ENCODE measurements at places on chromosomes 3 and 15.

DNA sequence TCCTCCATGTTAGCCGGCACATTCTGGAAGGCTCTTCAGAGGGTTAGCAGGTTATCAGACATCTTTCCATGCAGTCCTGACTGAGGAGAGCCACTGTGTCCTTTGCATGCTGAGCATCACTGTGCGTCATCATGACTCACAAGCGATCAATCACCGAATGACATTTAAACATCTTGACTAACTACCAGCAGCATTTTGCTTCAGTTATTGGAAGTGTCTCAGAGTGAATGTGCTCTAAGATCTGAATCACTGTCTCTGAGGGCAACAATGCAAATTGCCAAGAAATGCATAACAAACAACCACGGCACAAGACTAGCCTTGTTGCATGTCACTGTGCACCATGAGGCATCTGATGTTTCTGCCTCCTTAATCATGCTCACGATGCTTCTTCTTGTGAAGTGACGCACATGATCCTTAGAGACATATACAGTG is 18.3 kb upstream of the ATP8B4 start:
- DNase-seq: peak; percentile 27

- DNase-seq: no peak
These were observed 15.9 kb downstream of the CXCR6 start for GRCh38 chr3:45959201-45959600.

- no peak for DNase-seq
These were observed 44.4 kb upstream of the VGLL3 start for GRCh38 chr3:87035339-87035738.

GRCh38 chr3:122947738-122948137 is 79.8 kb downstream of the SEMA5B start:
- no peak for DNase-seq

GRCh38 chr3:174417573-174417972 is 441.6 kb upstream of the NAALADL2 start:
- DNase-seq: no peak

GRCh38 chr3:42963269-42963668 is 15.8 kb upstream of the GASK1A start:
- no peak for DNase-seq

DNA sequence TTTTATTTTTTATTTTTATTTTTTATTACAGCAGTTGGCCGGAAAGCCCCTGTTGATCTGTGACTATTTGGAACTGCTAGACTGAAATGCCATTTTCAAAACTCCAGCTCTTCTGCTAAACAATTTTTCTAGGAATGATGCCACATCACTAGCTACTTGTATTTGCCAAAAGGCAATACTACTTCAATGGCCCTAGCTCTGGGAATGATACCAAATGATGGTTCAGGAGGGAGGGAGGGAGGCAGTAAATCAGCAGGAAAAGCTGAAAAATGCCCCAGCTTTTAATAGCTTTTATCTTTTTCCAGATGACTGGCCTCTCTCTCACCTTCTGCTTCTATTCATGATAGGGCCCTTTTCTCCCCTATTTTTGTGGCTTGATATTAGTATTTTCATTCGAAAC is 2.6 kb upstream of the CHL1 start:
- DNase-seq: no peak

GRCh38 chr15:95267481-95267880 is 1036.1 kb downstream of the MCTP2 start:
- DNase-seq: no peak

DNA sequence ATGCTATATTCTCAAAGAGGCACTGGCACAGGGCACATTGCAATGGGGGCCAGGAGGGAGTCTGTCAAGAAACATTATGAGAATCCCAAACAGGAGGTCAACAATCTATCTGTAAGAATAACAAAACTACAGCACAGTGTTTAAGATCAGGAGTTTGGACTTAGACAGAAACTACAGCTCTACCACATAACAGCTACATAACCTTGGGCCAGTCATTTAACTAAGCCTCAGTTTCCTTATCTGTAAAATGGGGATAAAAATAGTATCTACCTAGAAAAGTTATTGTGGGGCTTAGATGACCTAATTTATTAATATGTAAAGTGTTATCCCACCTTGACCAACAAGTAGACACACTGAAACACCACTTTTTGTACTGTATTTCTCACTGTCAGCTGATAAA is 9.9 kb downstream of the B4GALT4 start:
- no peak for DNase-seq

GRCh38 chr3:196177967-196178366 is 33.2 kb downstream of the ZDHHC19 start:
- DNase-seq: no peak

- no peak for DNase-seq
These were observed 80.0 kb downstream of the CSNK1G1 start for GRCh38 chr15:64275934-64276333.

- no peak for DNase-seq
These were observed 413.5 kb upstream of the C2CD4B start for GRCh38 chr15:62578546-62578945.

DNA sequence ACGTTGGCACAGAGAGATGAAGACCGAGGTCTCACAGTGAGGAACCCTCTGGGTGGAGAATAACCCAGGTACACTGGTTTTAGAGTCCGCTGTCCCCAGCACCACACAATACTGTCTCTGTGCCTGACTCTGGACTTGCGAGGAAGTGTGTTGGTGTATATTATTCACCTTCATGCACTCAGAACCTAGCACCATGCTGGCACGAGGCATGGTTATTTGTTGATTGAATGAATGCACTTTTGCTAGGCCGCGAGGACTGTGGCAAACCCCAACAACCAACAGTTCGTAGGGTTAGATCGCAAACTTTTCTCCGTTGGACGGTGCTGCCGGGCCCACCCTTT is 484 bp upstream of the C3orf52 start:
- no peak for DNase-seq

DNA sequence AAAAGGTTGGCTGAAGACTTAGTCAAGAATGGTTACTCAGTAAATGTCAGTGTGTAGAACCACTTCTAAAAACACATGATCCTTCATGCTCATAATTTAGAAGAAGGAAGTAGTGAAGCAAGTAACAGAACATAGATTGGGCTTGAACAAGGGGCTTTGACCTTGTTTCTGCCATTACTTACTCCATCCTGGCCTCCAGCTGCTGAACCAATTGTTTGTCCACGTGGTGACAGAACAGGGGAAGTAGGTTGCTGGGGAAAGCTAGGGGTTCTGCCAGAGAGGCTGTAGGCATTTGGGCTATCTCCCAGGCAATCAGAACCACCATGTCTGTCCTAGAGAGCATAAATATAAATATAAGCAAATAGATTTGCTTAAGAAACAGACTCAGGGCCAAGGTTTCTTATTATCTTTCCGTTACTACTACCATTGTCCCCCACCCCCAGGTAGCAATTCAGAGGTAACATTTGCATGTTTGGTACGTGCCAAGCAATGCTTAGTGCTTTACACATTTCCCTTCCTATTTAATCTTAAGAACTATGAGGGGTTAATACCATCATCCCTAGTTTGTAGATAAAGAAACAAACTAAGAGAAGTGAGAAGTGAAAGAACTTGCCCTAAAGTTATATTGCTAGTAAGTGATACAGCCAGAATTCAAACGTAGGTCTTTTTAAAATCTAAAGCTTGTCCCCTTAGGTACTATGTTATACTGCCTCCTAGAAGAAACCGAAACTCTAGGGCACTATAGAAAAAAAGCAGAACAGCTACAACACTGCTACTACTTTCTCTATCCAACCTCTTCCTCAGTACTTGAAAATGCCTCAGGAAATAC is 3.0 kb upstream of the SPG11 start:
- no peak for DNase-seq

DNA sequence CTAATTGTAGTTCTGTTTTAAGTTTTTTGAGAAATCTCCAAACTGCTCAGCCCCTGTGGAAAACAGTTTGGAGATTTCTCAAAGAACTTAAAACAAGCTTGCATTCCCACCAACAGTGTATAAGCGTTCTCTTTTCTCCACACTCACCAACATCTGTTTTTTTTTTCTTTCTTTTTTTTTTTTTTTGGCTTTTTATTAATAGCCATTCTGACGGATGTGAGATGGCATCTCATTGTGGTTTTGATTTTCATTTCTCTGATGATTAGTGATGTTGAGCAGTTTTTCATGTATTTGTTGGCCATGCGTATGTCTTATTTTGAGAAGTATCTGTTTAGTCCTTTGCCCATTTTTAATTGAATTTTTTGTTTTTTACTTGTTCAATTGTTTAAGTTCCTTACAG is 73.1 kb upstream of the COL8A1 start:
- DNase-seq: no peak

GRCh38 chr3:99658274-99658673 is 19.9 kb downstream of the COL8A1 start:
- DNase-seq: no peak

DNA sequence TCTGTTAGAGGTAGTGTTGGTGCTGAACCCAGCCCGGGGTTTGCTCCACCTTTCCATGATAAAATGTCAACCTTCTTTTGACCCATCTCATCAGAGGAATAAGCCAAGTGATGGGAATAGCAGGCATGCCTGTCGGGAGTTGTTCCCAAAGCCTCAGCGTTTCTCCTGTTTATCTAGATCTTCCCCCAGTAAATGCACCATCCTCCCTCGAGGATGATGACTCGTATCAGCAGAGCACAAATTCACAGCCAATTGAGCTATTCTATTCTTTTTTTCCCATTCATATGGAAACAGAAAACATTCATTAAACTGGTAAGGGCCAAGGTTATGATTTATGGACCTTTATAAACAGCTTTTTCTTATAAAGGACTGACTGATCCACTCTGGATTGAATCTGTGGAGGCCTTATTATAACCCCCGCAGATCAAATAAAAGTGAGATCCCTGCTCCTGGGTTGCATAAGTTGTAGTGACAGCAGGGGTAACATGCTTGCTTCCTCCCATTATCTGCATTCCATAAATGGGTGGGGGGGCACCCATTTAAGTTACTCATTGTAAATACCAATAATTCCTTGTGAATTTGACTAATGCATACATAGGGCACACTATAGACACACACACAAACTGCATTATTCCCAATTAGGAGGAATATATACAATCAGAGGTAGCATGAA is 207.3 kb downstream of the PLCL2 start:
- DNase-seq: no peak

GRCh38 chr15:92882697-92883162 is 17.4 kb upstream of the CHD2 start:
- DNase-seq: no peak

DNA sequence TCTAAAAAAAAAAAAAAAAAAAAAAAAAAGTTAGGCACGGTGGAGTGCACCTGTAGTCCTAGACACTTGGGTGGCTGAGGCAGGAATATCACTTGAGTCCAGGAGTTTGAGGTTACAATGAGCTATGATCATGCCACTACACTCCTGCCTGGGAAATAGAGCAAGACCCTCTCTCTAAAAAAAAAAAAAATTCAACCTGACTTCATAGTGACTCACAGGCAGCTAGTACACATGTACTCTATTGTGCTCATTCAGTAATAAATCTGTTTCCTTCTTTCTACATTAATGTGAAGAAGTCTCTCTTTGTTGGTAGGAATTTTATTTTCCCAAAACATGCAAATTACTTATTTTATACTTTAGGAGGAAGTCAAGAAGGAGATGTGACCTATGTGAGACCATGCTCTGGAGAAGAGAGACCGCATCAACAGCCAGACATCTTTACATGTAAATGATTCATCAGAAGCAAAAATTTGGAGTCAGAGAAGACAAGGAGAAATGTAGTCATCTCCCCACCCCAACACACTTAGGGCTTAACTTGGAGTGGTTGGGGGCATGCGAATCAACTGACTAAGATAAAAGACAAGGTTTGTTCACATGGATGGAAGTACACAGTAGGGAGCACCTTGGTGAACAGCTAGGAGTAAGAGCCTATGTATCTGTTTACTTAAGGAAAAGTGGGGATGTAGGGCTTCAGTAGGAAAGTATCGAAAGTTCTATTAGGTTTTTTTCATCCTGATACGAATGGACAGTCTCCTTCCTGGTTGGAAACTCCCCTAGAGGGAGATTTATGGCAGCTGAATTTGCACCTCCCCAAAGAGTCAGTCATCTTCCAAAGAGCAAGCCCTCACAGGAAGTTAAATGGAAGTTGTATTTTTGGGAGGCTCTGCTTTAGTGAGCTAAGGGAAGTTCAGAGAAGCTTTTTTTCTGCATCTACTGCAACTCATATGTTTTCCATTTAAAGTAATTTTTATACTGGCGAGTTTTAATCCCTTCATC is 23.0 kb upstream of the NMD3 start:
- DNase-seq: no peak

DNA sequence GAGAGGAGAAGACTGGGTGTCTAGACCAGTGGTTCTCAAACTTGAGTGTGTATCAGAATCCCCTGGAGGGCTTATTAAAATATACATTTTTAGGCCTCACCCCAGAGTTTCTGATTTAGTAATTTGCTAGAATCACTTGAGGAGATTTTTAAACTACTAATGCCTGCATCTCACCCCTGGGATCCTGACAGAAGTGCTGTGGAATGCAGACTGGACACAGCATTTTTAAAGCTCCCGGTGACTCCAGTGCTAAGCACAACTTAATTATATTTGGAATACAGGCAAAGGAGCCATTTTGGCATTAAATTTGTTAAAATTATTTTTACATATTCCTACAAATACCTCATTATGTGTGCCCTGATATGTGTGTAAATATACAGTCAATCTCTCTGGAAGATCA is 26.7 kb upstream of the COL6A6 start:
- no peak for DNase-seq

DNA sequence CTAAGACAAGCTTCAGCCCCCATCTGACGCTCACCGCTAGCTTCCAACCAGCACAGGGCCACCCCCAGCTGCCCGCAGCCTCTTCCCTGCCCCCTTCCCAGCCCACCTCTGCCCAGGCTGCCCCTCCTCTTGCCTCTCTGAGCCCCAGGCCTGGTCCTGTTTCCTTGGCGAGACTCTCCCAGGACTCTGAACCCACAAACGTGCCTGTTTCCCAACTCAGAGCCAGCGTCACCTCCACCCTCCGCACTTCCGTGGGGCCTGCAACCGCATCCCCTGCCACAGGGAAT is 35.0 kb downstream of the ZXDC start:
- DNase-seq: no peak
